ENCODE measurements at places on chromosomes 2 and 18.

GRCh38 chr18:13266218-13267100, 47.9 kb downstream of the LDLRAD4 start:
- peak; percentile 72 for DNase-seq

DNA sequence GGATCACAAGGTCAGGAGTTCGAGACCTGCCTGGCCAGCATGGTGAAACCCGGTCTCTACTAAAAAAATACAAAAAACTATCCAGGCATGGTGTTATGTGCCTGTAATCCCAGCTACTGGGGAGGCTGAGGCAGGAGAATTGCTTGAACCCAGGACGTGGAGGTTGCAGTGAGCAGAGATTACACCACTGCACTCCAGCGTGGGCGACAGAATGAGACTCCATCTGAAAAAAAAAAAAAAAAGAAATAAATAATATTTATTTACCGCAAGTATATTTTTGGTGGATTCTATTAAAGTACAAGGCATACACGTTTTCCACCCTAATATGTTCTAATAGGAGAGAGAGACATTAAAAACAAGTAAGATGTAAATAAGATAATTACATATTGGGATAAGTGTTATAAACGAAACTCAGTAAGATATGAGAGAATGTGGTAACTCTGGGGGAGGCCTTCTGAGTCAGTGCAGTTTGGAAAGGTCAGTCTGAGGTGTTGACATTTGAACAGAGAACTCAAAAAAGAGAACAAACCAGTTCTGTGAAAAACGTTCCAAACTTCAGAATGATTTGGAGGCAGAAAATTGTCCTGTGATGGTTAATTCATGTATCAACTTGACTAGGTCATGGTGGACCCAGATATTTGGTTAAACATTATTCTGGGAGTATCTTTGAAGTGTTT, 8.8 kb upstream of the POLI start:
- peak; percentile 72 for DNase-seq

GRCh38 chr18:44602845-44603244, 77.8 kb upstream of the SETBP1 start:
- DNase-seq = no peak

DNA sequence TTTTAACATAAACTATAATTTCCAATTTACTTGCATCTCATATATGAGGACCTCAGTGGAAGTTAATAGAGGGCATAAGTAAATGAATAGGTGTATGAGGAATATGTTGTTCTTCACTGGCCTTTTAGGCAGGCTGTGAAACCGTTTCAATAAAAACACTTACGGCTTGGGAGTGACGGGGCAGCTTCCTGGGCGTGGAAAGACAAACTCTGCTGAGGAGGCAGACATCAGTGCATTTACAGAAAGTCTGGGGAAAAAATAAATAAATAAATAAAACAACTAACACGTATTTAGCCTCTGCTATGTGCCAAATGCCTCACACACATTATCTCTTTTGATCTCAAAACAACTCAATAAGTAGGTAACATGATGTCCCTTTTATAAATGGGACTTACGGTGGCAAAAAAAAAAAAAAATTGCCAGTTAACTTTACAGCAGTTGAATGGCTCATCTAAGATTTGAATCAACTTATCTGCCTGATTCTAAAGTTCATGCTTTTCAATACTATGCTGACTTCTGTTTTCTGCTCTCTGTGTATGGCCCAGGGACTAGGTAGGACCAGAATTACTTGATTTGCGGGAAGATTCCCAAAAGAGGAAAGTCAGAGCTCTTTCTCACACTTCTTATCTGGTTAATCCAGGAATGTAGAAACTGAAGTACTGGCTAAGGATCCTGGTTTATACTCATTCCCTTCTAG, 77.5 kb upstream of the LRATD1 start:
- no peak for DNase-seq

GRCh38 chr2:124250433-124250832, 225.3 kb downstream of the CNTNAP5 start:
- DNase-seq = no peak
